Activated CD4-positive, alpha-beta T cell treated with anti-CD3 and anti-CD28 coated beads, Interleukin-2, amount 10 ng/mL, durations not matched to agents 7 days and 5 days (primary cell): ENCODE measurements at places on chromosomes 16 and 17. TPM values are rescaled to one million over a fixed set of nuclear protein-coding genes. Genes with fewer than 3 reads are reported as not detected.

Gene GAST
- not detected for total RNA-seq

Gene LPCAT2
- 0.87 TPM for total RNA-seq

Gene RBFOX1
- not detected for total RNA-seq

Gene CMTM1
- 15.3 TPM for total RNA-seq

Gene TBX6
- total RNA-seq: 1.2 TPM

Gene PLSCR3
- total RNA-seq: 151 TPM

Gene KCTD19
- total RNA-seq: not detected

Gene TOM1L1
- 0.50 TPM for total RNA-seq

Gene KRTAP9-4
- total RNA-seq: not detected

Gene KRT27
- total RNA-seq: not detected

Gene ARL17B
- 33.8 TPM for total RNA-seq

GRCh38 chr17:27463235-27463677, 7.0 kb downstream of the KSR1 start:
- DNase-seq: no peak

GRCh38 chr16:45454-45853, 8.0 kb downstream of the POLR3K start:
- no peak for DNase-seq

GRCh38 chr17:2814481-2815341, 18.5 kb downstream of the RAP1GAP2 start:
- peak; percentile 97 for DNase-seq

DNA sequence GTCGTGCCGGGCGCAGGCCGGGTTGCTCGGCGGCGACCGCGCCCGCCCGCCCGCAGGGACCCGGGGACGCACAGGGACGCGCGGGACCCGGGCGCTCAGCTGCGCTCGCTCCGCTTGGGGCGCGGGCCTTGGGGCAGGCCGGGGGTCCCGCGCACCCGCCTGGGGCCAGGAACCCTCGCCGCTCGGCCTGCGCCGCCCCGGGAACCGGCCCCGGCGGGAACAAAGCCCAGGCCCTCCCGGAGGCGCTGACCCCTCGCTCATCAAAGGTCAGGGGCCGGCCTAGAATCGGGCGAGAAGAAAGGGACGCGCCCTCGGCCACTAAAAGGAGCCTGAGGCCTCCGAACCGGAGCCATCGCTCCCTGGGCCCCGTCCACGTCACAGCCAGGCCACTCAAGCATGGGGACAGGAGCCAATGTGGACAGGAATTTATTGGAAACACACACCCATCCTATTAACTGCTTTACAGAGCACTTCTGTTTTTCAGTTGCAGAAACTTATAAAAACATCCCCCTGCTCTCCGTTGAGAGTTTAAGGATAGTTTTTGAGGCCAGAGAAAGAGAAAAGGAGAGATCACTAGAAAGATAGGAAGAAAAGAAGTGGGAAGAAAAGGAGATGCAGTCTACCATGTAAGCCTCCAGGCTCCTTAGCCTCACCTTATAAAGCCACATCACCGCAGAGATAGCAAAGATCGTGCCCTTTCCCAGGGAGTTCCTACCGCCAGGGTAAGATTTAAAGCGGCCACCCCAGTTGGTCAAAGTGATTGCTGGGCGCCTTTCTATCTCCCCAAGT, 558 bp upstream of the ZFHX3 start:
- no peak for DNase-seq

- no peak for DNase-seq
Observed at GRCh38 chr16:371515-372301, 1.4 kb upstream of the MRPL28 start.

- DNase-seq: no peak
Observed at GRCh38 chr16:4378161-4378666, 6.6 kb downstream of the VASN start.

DNA sequence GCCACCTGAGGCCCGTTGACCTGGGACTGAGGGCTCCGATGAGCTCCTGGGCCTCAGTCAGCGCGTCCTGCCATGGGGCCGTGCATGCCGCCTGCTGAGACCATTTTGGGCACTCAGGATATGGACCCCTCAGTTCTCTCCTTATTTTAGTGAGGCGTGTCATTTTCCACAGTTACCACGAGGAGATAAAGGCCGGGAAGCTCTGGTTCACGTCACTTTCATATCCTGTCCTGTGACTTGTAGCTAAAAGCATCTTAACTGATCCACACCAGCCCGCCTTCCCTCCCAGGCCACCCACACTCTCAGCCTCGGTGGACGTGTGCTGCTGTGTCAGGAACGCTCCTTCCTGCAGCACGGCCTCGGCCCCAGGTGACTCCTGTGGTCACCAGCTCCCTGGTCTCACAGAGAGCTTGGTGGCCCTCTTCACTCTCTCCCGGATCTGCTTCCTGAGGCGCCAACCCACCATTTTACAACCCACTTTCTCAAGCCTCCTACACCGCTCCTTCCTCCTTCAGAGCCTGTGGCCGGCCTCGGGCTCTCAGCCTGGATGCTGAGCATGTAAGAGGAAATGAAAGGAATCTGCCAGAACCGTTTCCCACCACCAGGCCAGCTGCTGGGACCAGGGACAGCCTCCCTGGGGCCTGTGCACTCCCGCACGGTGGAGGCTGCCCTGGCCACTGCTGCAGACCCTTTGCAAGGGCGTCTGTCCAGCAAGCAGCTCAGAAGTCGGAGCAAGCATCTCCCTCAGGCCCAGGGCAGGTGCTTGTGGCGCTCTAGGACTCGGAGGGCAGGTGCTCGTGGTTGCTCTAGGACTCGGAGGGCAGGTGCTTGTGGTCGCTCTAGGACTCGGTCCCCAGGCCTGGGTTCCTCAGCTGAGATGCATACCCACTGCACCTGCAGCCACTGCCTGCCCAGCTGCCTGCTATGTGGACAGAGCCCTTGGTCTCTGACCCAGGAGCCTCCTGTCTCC, 23.9 kb upstream of the FASN start:
- DNase-seq: no peak

GRCh38 chr17:37239690-37240334, 136.0 kb upstream of the C17orf78 start:
- DNase-seq: peak; percentile 18

GRCh38 chr16:8762254-8762653, 35.2 kb downstream of the TMEM186 start:
- no peak for DNase-seq

GRCh38 chr17:72795941-72796340, 296.5 kb downstream of the SLC39A11 start:
- DNase-seq: no peak

GRCh38 chr16:27110524-27110896, 43.8 kb downstream of the C16orf82 start:
- DNase-seq: no peak

DNA sequence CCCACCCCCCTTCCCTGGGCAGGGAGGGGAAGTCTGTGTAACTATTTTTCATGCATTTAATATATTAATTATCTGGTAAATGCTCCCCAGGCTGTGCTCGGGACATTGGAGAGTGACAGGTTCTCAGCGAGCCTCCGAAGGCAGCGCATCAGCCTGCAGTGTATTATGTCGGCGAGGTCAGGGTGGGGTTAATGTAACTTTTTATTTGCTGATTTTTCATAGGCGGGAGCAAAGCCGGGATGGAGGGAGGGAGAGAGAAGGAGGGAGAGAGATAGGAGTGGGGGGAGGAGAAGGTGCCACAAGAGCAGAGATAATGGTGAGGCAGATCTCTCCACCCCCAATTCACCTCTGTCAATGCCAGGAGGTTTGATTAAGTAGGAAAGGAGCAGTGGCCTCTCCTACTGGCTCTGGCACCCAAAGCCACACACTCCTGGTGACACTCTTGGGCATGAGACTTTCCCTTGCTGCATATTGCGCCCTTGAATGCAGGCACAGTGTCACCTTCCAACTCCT, 104.0 kb downstream of the MRM1 start:
- no peak for DNase-seq

GRCh38 chr17:42554250-42555121, 1.8 kb downstream of the HSD17B1 start:
- peak; percentile 80 for DNase-seq

GRCh38 chr16:72428681-72429376, 256.9 kb upstream of the PMFBP1 start:
- no peak for DNase-seq

DNA sequence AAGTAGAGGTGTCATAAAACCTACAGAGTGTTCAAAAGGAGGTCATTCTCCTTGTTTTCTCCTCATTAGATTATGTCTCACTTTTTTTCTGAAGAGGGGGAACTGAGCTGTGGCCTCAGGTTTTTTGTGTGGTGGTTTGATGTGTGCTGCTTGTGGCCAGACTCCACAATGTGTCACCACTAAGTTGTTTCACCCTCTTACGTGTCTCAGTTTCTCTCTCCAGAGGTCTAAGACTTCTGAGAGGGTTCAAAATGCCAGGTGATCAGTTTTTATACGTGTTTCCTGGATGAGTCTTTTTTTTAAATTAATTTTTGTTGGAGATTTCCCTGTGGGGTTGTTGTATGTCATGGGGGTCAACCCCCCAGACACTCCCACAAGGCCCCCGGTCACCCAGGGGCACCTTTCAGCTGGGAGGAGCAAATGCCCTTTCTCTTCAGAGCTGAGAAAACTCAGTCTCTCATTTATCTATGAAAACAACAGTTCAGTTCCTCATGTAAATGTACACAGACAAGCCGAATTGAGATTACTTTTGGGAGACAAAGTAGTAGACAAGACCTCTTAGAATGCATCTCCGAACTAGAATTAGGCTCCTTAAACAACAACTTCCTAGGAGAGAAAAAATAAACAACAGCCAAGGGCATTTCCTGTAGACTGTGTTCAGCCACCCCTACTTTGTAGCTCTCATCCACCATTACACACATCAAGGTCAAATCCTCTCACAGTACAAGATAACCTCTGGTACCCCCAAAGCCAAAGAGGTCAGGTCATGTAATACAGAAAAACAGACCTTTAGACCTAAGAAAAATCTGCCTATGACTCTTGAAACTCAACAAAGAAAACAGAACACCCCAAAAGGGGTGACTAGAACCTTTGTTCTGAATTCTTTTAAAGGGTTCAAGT, 23.9 kb upstream of the TMEM98 start:
- DNase-seq: no peak

DNA sequence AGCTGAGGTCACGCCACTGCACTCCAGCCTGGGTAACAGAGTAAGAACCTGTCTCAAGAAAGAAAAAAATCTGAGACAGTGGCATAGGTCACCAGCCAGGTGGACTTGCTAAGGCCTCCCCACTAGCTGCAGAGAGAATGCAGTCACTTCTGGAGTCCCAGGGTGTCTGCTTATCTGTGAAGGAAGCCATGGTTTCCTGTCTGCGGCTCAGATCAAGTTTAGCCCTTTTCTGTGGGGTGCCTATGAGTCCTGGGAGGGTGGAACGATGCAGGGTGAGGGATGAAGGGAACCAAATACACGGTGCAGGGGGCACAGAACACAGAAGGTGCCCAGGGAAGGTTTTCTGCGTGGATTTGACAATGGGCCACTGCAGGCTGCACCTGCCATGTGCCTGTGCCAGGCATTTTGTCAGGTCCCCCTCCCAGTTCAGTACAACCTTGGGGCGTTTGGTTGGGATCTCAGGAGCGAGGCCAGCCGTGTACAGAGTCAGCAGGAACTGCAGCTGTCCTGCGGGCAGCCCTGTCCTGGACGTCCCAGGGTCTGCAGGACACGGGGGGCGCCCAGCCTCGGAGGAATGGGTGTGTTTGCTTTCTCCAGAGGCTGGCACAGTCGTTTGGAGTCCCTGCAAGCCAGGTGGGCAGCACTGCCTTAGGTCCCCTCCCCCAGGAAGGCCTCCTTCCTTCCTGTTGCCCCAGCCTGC, 41.8 kb downstream of the RAB11FIP4 start:
- peak; percentile 69 for DNase-seq

DNA sequence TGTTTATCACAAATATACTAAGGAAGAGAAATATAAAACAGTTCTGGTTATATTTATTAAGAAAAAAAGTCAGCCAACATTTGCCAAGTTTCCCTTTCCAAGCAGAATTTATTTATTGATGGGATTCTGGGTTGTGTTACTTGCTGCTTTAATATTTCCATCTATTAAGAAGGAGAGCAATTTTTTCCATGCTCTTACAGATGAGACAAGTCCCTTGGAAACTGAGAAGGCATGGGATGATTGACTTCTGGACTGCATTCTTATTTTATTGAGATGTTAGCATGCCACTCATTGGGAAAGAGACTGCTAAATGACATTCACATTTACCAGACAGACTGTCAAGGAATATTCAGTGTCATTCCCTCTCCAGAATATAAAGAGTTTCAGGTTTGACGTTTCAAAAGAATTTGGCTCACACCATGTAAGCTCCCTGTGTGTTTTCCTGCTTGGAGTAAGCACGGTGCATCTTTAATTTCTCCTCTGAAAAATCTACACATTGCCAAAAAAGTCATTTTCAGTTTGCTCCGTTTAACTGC, 1565.2 kb upstream of the GOT2 start:
- DNase-seq: no peak

GRCh38 chr17:69473841-69474831, 59.6 kb downstream of the MAP2K6 start:
- no peak for DNase-seq

- no peak for DNase-seq
Observed at GRCh38 chr16:50419116-50419515, 50.3 kb upstream of the BRD7 start.

DNA sequence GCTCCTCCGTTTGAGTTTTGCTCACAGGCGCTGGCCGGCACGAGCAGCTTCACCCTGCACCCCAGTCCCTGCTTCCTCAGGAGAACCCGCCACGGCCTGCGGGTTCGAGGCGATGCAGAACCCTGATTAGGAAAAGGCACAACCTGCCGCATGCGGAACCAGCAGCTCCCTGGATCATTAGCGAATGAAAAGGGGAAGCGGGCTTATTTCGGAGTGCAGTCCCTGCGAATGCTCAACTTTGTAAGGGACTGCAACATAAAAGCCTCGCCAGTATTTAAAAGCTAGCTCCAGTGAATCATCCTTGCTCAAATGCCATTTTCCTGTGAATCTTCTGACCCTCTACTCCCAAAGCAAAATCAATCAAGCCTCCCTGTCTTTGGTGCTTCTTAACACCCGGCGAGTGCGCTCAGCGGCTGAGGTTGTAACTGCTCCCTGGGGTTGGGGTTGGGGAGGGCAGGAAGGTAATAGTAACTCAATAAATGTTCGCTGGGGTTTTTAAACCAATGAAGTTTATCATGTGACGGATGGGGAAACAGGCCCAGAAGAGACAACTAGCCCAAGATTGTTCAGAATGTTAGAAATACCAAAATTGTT, 678 bp upstream of the AKAP10 start:
- peak; percentile 46 for DNase-seq

GRCh38 chr16:2295056-2295798, 27.3 kb upstream of the RNPS1 start:
- no peak for DNase-seq

- DNase-seq: no peak
Observed at GRCh38 chr16:87527055-87527724, 34.4 kb upstream of the ZCCHC14 start.

- DNase-seq: no peak
Observed at GRCh38 chr17:7806587-7806986, 27.4 kb upstream of the KDM6B start.

DNA sequence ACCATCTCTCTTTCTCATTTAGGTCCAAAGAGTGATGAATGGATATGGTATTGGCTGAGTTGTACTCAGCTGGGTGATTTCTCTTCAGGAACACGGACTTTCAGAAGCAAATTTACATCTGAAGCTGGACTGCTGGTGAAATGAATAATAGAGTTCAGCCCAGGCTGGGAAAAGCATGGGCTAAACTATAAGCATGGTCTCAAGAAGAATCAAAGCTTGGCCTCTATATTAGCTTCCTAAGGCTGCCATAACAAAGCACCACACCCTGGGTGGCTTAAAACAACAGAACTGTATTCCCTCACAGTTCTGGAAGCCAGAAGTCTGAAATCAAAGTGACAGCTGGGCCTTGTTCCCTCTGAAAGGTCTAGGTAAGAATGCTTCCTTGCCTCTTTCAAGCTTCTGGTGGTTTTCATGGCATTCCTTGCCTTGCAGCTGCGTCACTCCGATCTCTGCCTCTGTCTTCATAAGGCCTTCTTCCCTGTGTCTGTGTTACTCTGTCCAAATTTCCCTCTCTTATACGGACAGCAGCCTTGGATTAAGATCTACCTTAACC, 89.8 kb upstream of the CES5A start:
- DNase-seq: no peak
